ENCODE measurements at places on chromosomes 16 and 17.

GRCh38 chr16:70257391-70257790, 5.7 kb upstream of the EXOSC6 start:
- no peak overlapping the region for H3K4me3 ChIP-seq
- DNase-seq = no peak
- H3K27ac ChIP-seq = no peak overlapping the region

- no peaks in the 10 kb centered on the region for H3K27me3 ChIP-seq
- H3K27ac ChIP-seq = no peak overlapping the region
- H3K4me3 ChIP-seq = no peak overlapping the region
- no peak for DNase-seq
- no peaks in the 10 kb centered on the region for H3K36me3 ChIP-seq
Observed at GRCh38 chr17:6903326-6903900, 71.9 kb upstream of the TEKT1 start.

DNA sequence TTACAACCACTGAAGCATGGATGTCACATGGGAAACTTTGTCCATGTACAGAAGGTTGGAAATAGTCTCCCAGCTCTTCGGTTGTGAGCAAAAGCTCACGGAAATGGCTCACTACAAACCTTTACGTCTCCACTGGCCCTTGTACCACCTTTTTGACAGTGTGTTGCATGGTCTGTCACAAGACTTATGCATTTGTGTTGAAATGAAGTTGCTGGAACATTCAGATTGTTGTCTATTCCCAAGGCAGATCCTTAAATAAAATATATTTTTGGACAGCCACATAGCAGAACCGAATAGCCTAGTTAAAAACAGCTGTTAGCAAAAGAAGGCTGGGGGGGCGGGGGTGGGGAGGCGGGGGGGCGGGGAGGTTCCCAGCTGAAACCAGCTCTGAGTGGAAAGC, 39.2 kb downstream of the KNOP1 start:
- H3K4me3 ChIP-seq = no peak overlapping the region
- no peak for DNase-seq
- no peaks in the 10 kb centered on the region for H3K27me3 ChIP-seq
- peaks cover 7% of the 10 kb centered on the region for H3K4me1 ChIP-seq
- peaks cover 13% of the 10 kb centered on the region for H3K36me3 ChIP-seq
- H3K27ac ChIP-seq = no peak overlapping the region

DNA sequence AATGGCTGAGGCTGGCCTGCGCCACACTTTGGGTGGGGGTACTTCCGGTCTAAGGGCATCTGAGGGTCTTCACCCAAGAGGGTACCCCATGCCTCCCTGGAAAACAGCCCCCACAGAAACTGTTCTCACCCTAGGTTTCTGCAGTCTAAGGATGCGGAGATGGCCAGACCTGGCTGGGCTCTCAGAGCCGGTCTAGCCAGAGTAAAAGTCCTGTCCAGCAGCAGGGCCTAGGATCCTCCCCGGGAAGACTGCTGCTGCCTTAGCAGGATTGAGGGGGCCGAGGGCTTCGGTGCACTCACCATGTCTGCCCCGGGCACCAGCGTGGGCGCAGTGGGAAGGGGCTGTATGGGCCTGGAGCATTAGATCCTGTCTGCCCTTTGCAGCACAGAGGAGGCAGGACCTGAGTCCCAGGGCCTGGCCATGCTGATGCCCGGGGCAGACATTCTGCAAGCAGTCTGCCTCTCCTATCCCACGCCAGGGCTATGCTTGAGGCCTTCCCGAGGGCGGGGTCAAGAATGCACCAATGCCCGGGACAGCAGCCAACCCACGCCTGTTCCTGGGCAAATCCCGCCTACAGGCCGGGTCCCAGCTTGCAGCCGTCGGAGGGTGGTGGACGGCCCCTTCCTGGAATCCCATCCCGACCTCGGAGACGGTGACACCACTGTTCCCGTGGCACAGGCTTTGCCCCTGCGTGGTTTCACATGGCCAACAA, 54.7 kb downstream of the CBFA2T3 start:
- H3K36me3 ChIP-seq = no peaks in the 10 kb centered on the region
- H3K4me3 ChIP-seq = peak overlapping the region; percentile 43
- H3K27ac ChIP-seq = peak overlapping the region; percentile 75
- peak; percentile 93 for DNase-seq
- peaks cover 50% of the 10 kb centered on the region for H3K4me1 ChIP-seq
- no peaks in the 10 kb centered on the region for H3K27me3 ChIP-seq

DNA sequence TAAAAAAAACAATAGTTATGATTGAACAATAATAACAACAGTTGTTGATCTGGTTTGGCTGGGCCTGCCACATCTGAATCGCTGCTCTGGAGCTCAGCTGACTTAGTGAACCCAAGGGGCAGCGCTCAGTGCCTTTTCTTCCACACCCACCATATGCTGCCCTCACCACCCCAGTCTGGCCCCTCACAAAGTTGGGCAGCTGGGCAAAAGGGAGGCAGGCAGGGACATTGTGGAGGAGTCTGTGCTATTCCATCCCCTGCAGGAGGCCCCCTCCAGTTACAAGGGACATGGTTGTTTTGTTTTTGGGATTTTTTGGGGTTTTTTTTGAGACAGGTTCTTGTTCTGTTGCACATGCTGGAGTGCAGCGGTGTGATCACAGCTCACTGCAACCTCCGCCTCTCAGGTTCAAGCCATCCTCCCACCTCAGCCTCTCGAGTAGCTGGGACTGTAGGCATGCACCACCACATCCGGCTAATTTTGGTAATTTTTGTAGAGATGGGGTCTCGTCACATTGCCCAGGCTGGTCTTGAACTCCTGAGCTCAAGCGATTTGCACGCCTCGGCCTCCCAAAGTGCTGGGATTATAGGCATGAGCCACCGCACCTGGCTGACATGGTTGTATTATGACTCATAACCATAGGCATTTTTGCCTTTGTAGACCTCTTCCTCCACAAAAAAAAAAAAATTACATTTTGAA, 8.6 kb upstream of the PECAM1 start:
- no peaks in the 10 kb centered on the region for H3K27me3 ChIP-seq
- no peaks in the 10 kb centered on the region for H3K36me3 ChIP-seq
- no peak for DNase-seq
- H3K27ac ChIP-seq = no peak overlapping the region
- H3K4me3 ChIP-seq = no peak overlapping the region

GRCh38 chr17:13851889-13852288, 217.4 kb upstream of the COX10 start:
- H3K36me3 ChIP-seq = no peaks in the 10 kb centered on the region
- H3K27me3 ChIP-seq = no peaks in the 10 kb centered on the region
- H3K4me3 ChIP-seq = no peak overlapping the region
- no peak overlapping the region for H3K27ac ChIP-seq
- no peak for DNase-seq

DNA sequence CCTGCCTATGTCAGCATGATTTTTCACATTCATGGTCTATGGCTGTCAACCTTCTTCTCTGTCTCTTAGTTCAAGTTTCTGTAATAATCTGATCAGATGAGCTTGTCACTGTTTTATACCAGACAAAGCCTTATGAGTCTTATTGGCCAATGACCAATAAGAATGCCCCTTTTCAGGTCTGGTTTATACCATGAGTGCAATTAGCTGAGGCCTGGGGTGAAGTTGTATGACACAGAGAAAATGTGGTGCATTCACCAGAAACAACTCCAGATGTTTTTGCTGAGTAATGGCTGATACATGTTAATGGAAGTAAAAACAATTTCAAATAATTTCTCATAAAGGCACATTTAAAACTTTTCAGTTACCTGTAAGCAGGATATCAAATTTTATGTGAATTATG, 218.6 kb upstream of the CDH8 start:
- DNase-seq = no peak
- no peak overlapping the region for H3K4me3 ChIP-seq
- H3K4me1 ChIP-seq = no peaks in the 10 kb centered on the region
- H3K27ac ChIP-seq = no peak overlapping the region
- H3K36me3 ChIP-seq = no peaks in the 10 kb centered on the region

DNA sequence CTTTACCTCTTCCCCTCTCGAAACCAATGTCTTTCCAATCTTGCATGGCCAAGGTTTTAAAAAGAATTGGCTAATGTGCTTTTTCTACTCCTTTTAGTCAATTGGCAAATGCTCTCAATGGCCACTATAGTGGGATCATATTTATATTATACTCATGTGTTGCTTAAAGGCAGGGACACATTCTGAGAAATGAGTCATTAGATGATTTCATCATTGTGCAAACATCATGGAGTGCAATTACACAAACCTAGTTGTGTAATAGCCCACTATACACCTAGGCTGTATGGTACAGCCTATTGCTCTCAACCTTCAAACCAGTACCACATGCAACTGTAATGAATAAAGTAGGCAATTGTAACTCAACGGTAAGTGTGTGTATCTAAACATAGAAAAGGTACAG, 180.9 kb downstream of the HS3ST3A1 start:
- H3K27ac ChIP-seq = no peak overlapping the region
- no peaks in the 10 kb centered on the region for H3K27me3 ChIP-seq
- no peak for DNase-seq
- peaks cover 4% of the 10 kb centered on the region for H3K4me1 ChIP-seq
- no peak overlapping the region for H3K4me3 ChIP-seq

DNA sequence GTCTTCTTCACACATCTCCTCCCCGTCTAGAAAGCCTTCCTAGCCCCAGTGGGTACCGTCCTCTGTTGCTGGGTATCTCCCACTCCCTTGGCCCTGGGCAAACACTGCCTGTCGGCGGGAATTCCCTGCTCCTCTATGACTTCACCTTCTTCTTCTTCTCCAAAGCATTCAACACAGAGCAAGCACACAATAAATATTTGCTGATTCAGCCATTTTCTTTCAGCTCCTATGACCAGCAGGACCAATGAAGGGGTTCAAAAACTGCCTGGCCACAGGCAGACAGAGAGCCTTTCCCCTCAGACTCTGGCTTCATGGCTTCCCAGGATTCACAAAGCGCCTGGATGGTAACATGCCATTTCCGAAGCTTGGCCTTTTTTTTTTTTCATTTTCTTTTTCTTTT, 53.2 kb upstream of the ADCY9 start:
- no peaks in the 10 kb centered on the region for H3K27me3 ChIP-seq
- no peak for DNase-seq
- H3K4me1 ChIP-seq = no peaks in the 10 kb centered on the region
- H3K4me3 ChIP-seq = no peak overlapping the region
- no peak overlapping the region for H3K27ac ChIP-seq

DNA sequence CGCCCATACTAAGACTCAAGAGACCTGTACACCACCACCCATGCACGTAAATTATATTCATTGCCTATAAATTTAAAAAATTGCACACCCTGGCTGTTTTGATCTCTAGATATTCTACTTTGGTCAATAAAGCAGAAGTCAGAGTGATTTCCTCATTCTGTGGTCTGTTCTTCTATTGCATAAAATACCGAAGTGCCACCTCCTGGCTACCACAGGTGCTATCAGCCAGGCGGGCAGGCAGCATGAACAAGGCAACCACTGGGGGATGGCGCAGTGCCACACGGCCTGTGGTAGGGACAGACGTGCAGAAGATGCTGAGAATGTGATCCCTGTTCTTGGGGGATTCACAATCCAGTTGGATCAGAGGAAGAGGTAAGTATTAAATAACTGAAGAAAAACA, 122.3 kb downstream of the CDK5R1 start:
- no peaks in the 10 kb centered on the region for H3K36me3 ChIP-seq
- peak; percentile 43 for DNase-seq
- H3K27ac ChIP-seq = no peak overlapping the region
- no peaks in the 10 kb centered on the region for H3K4me1 ChIP-seq
- no peaks in the 10 kb centered on the region for H3K27me3 ChIP-seq

DNA sequence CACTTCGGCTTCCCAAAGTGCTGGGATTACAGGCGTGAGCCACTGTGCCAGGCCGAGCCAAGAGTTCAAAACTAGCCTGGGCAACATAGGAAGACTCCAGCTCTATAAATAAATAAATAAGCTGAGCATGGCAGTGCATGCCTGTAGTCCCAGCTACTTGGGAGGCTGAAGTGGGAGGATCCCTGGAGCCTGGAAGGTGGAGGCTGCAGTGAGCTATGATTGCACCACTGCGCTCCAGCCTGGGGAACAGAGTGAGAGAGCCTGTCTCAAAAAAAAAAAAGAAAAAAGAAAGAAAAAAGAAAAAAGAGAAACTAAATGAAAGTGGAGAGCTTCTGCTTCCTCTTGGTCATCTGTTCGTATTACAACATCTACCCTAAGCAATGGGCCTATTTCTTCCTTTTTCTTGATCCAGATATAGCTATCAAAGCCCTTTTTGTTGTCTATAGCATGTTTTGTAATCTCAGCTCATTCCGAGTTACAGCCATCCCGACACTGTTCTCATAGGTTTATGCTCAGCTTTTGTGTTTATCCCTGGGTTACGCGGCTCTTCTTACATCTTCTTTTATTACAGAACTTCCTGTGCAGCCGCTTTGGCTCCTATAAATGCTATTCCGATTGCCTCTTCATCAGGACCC, 14.1 kb upstream of the MAPK3 start:
- no peaks in the 10 kb centered on the region for H3K27me3 ChIP-seq
- DNase-seq = no peak
- H3K27ac ChIP-seq = no peak overlapping the region
- H3K4me3 ChIP-seq = no peak overlapping the region
- H3K36me3 ChIP-seq = no peaks in the 10 kb centered on the region

DNA sequence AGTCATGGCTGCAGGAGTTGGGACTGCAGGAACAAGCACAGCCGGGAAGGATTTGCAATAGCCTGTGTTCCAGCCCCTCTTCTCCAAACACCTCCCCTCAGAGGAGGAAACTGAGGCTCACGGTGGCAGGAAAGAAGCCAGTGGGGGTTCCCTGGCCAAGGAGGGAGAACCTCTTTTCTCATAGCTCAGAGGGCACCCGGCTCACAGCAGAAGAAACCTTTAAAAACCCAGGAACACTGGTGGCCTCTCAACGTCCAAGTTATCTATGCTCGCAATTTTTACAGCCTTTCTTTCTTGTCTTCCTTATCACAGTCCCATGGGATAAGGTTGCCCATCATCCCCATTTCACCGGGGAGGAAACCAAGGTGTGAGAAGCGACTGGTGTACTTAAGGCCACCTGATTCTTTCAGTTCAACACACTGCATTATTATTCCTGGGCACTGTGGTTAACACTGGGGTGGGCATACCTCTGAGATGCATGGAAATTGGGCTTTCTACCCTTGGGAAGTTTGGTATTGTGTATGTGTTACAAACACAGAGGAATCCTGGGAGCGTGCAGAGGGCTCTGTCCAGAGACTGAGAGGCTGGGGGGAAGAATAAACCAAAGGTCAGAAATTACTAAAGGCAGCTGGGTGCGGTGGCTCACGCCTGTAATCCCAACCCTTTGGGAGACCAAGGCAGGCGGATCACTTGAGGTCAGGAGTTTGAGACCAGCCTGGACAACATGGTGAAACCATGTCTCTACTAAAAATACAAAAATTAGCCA, 791 bp upstream of the ZNF629 start:
- peaks cover 19% of the 10 kb centered on the region for H3K4me1 ChIP-seq
- peak overlapping the region; percentile 95 for H3K27ac ChIP-seq
- DNase-seq = no peak
- no peaks in the 10 kb centered on the region for H3K27me3 ChIP-seq
- H3K4me3 ChIP-seq = peak overlapping the region; percentile 96
- peaks cover 9% of the 10 kb centered on the region for H3K36me3 ChIP-seq

- H3K27me3 ChIP-seq = no peaks in the 10 kb centered on the region
- no peaks in the 10 kb centered on the region for H3K36me3 ChIP-seq
- H3K27ac ChIP-seq = no peak overlapping the region
- H3K4me1 ChIP-seq = no peaks in the 10 kb centered on the region
- H3K4me3 ChIP-seq = no peak overlapping the region
Observed at GRCh38 chr17:48215583-48216139, 108.1 kb downstream of the SNX11 start.
